Ecto neural progenitor cell (in vitro differentiated cells): ENCODE measurements at places on chromosomes 3 and 15.

- DNase-seq: no peak
These were observed 27.0 kb downstream of the NDUFB4 start for GRCh38 chr3:120622870-120623726.

GRCh38 chr3:195739561-195740111 lies 18.9 kb downstream of the MUC20 start:
- DNase-seq: no peak

DNA sequence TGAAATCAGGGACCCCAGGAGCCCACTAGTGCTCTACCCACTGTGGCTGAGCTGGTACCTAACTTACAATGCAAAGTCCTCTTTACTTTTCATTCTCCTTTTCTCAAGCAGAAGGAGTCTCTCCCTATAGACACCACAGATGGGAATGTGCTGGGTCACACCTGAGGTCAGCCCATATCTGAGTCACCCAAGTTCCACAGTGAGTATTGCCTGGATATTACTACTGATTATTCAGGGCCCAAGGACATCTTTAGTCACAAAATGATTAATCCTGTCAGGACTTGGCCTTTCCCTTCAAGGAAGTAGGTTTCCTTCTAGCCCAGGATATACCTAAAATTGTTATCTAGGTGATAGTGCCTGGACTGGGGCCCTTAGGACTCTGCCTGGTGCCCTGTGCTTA lies 1305.2 kb downstream of the SI start:
- DNase-seq: no peak

DNA sequence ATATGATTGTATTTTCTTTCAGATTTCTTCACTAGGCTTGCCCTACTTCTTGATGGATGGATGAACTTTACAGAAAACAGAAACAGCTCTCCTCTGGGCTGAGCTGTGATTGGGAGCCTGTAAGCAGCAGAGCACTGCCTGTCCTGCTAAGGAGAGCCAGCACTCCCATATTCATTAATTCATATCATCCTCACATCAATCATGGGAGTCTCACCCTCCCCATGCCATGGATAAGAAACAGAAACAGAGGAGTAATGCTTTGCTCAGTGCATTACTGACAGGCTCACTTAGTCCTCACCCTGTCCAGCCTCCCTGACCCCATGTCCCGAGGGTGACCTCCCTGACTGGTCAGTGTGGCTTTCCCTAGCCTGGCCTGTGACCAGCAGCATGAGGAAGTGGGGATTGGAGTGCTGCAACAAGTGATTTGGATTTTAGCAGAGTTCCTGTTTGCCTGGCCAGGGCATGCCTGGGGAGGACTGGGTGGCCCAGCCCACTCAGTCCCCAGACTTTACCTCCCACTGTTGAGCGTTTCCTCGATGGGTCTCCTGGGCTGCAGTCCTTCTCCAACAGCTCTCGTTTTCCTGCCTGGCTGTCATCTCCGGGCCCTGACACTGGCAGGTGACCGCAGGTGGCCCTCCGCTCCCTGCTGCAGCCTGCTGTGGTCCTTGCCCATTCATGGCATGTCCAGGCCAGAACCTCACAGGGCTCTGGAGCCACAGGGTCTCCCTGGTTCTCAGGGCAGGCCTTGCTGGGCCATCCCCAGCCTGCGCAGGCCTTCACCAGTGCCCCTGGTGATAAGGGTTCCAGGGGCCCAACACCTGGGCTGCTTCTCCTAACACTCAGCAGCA lies 1.3 kb upstream of the TMIE start:
- no peak for DNase-seq

- DNase-seq: no peak
These were observed 11.6 kb upstream of the SCAMP5 start for GRCh38 chr15:74983725-74984231.

DNA sequence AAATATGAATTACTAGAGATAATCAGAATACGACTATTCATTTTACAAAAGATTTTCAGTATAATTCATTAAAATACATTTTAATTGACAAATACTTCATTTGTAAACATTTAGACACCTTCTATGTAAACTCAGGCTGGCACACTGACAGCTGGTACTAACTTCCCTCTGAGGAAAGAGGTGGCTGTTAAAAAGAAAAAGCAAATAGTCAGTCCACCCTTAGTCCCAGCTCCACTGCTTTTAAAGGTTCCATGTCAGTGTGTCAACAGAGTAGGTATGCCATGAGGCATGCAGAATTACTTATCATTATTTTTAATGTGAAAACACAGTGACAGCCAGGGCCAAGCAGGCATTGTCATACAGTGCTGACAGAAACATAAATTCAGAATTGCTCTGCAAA lies 16.1 kb downstream of the TM6SF1 start:
- no peak for DNase-seq

- DNase-seq: no peak
These were observed 460.0 kb downstream of the PDCD6IP start for GRCh38 chr3:34258271-34258998.

DNA sequence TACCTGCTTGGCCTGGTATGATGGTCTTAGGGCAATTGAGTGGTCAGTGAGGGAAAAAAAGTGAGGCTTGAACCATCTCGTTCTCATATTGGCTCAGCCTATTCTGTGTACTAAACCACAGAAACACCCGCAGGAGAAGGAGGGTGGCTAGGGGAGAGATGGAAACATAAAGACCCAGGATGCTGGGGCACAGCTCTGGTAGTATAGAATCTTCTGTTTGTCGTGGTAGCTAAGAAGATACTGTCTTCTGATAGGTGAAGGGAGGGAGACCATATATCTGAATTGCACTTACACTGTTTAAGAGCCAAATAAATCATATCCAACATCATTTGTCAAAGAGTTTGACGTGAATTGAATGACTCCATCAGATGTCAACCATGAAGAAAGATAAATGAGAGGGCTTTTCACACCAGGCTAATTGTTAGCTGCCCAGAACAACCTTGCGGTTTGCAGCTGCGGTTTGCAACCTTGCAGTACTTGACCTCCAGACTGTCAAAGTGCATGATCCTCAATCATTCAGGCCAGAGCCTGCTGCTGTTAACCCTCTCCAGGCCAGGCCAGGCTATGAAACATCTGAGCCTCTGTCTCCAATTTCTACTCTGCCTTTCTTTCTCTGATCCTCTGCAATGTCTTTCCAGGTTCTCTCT lies 40.9 kb upstream of the PIK3R4 start:
- DNase-seq: no peak

- peak; percentile 44 for DNase-seq
These were observed 124.5 kb downstream of the TLE3 start for GRCh38 chr15:69973102-69973714.

DNA sequence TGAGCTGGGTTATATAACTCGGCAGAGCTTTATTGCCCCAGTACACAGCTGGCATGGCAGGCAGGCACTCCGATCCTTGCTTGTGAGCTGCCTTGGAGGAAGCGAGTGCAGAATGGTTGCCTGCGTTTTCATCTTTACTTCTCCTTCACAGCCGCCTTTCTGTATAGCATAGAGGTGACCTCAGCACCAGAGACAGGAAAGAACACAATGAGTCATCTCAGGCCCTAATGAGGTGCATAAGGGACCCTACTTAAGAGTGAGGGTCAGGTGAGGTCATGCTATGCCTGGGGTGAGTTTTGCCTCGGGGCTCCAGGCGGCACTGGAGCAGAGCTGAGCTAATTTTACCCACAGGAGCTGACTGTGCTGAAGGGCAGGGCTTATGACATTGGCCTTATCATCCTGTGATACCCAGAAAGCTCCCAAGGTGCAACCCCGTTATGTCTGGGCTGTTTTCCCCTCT lies 43.5 kb downstream of the LPP start:
- no peak for DNase-seq

DNA sequence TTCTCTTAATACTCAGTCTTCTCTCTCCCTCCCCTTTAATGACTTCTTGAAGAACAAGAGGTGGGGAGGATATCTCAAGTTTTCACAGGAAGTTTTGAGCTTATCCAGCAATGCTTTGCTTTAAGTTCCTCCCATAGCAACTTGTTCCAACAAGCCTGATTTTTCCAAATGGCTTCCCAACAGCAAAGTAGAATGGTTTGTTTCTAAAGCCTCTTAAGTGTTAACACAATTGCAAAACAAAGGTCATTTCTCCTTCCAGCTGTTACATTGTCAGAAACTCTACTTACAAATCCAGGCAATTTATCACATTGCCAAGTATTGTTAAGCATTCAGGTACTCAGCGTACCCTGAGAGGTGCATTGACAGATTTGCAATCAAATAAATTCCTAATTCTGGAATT lies 6.8 kb upstream of the ZNF770 start:
- no peak for DNase-seq

DNA sequence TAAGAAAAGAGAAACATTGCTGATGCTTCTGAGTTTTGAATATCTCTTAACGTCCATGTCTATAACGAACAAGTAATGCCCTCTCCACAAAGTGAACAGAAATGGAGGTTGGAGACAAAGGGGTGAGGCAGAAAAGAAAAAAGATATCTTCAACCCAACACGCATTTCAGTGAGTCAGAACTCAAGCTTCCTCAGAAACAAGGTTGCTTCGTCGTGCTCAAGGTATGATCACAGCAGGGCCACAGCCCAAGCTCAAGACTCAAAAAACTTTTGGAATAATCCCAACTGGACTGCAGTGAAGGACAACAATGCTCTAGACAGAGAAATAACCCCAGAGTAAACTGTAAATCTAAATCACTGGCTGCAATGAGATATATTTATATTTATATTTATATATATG lies 18.9 kb downstream of the WNT5A start:
- DNase-seq: peak; percentile 10

- no peak for DNase-seq
These were observed 364.2 kb upstream of the PLSCR5 start for GRCh38 chr3:146969356-146969755.

DNA sequence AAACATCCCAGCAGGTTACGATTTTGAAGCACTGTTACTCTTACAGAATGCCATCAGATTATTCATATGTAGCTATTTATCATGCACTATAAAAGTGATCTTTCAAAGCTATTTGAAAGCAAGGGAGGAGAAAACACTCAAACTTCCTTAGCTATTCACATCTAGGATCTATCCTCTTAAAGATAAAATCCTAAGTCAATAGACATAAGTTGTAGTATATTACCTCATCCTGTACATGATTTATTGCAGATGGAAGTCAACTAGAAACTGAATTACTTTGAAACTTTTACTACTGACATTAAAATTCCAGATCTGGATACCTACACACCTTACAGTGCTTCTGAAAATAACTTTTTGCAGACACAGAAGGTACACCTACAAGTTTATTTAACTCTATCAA lies 197.2 kb downstream of the MEIS2 start:
- no peak for DNase-seq

DNA sequence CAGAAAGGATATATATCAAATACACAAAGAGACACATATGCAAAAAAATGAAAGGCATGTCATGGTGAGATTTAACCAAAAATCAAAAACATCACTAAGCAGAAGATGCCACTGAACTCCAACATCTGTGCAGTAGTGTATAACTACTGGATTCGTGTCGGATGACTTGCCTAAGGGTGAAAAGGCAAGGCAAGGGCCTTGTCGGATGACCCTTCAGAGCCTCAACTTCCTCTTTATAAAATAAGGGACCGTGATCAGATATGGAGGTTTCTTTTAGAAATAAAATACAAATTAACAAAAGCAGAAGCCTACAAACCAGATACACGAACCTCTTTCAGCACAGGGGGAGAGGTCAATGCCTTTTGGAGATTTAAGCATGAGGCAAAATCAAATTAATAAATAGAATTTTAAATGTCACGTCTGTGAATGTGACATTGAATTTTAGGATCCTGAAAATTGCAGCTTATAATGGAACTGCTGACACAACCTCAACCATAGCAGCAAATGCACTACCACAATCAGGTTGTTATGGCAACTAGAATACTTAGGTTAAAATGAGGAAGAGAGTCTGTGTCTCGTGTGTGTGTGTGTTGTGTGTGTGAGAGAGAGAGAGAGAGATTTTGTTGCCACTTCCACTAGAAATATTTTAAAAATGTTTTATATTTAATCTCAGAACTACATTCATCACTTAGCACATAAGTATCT lies 8.3 kb upstream of the CHRM5 start:
- no peak for DNase-seq

DNA sequence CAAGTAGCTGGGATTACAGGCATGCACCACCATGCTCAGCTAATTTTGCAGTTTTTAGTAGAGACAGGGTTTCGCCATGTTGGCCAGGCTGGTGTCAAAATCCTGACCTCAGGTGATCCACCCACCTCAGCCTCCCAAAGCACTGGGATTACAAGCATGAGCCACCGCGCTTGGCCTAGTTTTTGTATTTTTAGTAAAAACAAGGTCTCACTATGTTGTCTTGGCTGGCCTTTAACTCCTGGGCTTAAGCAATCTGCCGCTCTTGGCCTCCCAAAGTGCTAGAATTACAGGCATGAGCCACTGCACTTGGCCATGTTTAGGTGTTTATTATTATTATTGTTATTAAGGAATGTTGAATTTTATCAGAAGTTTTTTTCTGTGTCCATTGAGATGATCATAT lies 14.7 kb downstream of the IL16 start:
- peak; percentile 2 for DNase-seq
